ENCODE measurements at places on chromosomes 4 and X.

GRCh38 chrX:138287205-138287877 is 424.2 kb downstream of the FGF13 start:
- no peak for DNase-seq

- DNase-seq = no peak
Observed at GRCh38 chr4:65287071-65287470, 383.2 kb downstream of the EPHA5 start.

DNA sequence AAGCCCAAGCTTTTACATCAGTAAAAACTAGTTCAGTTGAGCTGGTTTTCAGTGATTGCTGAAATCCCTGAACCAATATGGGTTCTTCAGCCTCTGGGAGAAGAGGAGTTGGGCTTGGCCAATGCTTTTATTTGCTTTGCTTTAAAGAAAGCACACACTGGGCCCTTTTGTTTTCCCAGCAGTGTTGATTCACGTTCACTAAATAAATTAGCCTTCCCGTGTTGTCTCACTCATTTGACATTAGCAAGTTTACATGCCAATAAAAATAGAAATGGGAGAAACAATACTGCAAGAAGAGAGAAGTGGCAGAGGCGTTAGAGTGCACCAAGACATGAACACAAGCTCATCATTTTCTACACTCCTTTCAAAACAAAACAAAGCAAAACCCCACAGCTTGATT is 136.2 kb downstream of the SHROOM3 start:
- DNase-seq = peak; percentile 26

- DNase-seq = no peak
Observed at GRCh38 chr4:185730387-185730786, 81.6 kb downstream of the SORBS2 start.

- no peak for DNase-seq
Observed at GRCh38 chr4:52588771-52589591, 70.1 kb downstream of the USP46 start.

DNA sequence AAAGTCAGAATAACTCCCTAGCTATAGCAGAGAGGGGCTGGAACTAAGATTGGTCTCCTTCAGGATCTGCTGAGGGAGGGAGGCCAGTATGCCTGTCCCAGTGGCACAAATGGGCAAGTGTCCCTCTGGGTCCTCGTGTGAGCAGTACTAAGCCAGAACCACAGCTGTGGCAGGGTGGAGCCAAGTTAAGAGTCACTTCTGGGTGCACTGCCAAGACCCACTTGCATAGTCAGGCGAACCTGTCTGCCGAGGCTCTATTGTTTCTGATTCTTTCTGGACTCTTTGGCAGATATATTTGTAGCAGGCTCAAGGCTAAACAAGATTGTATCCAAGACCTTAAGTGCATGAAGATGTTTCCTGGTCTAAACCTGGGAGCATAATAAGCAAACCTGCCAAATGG is 1123.7 kb upstream of the POU3F4 start:
- DNase-seq = no peak

DNA sequence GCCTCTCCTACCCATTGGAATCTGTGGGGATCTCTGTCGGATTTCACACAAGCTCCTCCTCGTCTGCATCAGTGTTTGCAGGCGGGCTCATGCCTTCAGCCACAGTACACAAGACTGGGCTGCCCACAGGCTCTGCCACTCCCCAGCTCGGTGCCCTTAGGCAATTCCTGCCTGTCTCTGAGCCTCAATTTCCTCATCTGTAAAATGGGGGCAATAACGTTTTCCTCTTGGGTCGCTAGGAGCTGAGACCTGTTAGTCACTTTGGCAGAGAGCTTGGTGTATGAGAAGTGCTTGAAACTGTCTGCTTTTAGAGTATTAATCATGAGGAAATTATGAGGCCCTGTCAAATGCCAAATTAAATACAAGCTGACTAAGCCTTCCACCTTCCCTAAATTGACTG is 27.6 kb upstream of the MSX1 start:
- no peak for DNase-seq

- no peak for DNase-seq
Observed at GRCh38 chrX:24870143-24870542, 145.6 kb downstream of the ARX start.

DNA sequence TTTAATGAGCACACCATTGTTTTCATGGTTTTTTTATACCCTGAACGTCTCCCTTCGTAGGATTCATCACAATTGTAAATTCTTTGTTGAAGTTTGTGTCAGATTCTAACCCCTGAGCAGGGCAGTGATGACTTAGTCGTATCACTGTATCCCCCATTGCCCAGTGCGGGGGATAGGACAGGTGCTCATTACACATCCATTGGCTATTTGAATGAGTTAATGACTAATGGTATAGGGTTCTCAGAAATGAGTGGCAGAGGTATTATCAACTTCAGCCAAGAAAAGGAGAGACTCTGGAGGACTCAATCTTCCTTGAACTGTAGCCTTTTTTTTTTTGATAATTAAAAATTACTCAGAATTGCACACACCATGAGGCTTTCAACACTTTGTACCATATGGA is 64.6 kb downstream of the SYNPO2 start:
- no peak for DNase-seq

- no peak for DNase-seq
Observed at GRCh38 chr4:10276152-10276551, 159.6 kb upstream of the WDR1 start.

DNA sequence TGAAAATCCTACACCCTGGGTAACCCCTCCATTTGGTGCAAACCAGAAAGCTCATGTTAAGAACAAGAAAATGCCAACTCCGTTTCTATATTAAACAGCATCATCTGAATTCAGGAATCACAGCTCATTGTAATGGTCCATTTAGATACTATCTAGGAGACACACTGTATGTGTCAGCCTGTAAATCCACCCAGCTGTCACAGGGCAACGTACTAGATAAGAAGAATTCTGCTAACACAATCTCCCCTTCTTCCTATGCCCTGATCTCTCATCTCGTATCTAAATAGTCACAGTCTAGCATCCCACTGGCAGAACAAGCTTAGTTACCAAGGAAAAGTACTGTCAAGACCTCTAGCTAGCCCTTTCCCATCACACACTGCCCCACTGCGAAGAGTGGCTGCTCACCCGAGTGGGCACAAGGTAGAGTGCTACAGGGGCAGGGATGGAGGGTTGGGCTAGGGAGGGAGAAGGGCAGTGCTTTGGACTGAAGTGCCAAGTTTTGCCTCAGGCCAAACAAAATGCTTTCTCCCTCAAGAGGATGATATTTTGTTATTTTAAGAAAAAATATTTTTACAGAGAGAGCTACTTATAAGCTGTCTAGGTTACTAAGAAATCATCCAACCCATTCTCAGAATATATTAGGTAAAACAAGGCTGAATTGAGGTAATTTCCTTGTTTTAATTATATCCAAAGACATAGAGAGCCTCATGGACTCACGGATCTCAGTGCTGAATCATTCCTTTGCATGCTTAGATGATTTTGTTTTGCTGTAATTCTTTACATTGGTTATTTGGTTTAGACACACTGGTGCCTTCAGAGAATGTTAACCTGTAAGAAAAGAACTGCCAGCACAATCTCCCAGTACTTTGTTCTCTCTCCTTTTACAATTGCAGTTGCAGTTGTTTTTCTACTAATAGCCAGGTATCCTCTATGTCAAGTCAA is 196.6 kb downstream of the PRDM5 start:
- DNase-seq = no peak

- no peak for DNase-seq
Observed at GRCh38 chr4:139374251-139374650, 72.0 kb upstream of the NDUFC1 start.

DNA sequence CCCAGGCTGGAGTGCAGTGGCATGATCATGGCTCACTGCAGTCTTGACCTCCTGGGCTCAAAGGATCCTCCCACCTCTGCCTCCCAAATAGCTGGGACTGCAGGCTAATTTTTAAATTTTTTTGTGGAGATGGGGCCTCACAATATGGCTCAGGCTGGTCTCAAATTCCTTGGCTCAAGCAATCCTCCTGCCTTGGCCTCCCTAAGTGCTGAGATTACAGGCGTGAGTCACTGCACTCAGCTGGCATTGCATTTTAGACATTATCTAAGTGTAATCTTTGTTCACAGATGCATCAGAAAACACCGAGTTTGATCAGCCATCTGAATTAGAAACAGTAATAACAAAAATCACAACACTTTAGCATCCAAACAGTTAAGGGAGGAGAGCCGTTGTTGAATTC is 53.4 kb upstream of the CBR4 start:
- no peak for DNase-seq

- DNase-seq = no peak
Observed at GRCh38 chr4:109315341-109315740, 12.9 kb upstream of the COL25A1 start.

DNA sequence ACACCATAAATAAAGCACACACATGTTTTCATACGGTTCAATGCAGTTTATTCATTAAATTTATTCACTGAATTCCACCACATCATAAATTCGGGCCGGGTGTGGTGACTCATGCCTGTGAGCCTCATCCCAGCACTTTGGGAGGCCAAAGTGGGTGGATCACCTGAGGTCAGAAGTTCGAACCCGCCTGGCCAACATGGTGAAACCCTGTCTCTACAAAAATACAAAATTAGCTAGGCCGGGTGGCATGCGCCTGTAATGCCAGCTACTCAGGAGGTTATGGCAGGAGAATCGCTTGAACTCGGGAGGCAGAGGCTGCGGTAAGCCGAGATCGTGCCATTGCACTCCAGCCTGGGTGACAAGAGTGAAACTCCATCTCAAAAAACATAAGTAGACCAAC is 131.6 kb downstream of the PDS5A start:
- no peak for DNase-seq

- DNase-seq = no peak
Observed at GRCh38 chr4:111839141-111839540, 306.1 kb upstream of the FAM241A start.

DNA sequence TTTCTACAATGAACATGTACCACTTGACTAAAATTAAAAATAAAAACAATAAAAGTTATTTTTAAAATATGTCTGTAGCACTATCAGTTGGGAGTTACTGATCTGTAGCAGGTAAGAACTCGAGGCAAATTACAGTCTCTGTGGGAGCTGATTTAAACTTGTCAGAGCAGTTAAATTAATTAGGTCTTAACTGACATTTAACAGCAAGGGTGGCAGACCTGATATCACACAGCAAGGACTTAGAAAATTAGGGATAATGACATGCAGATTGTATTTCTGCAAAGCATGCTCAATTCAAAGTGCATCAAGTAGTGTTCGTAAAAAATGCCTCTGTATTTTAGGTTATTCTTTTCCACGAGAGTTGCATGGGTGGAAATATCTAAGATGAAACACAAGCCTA is 208.9 kb downstream of the SPATA18 start:
- DNase-seq = no peak

GRCh38 chr4:168269896-168270295 is 48.7 kb downstream of the DDX60 start:
- DNase-seq = peak; percentile 3

GRCh38 chrX:257681-258289 is 23.4 kb upstream of the PLCXD1 start:
- no peak for DNase-seq

- no peak for DNase-seq
Observed at GRCh38 chr4:154595807-154596206, 5.3 kb upstream of the FGA start.

DNA sequence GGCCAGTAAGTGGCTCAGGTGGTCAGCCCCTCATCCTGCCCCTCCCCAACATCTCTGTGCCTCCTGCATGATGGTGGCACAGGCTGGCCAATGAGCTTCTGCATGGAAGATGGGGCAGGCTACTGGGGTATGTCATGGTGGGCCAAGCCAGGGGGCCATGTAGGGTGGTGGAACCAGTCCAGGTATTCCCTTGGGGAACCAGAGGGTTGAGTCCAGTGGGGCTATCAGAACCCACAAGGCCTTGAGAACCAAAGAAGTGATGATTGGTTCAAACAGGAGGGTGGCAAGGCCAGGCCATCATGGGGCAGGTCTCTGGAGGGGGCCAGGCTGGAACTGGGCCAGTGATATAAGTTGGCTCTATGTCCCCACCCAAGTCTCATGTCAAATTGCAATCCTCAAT is 18.8 kb upstream of the PPP2R2C start:
- DNase-seq = no peak

- no peak for DNase-seq
Observed at GRCh38 chr4:47049347-47049746, 18.0 kb downstream of the GABRB1 start.

- DNase-seq = no peak
Observed at GRCh38 chr4:188299161-188299560, 159.9 kb downstream of the TRIML1 start.

DNA sequence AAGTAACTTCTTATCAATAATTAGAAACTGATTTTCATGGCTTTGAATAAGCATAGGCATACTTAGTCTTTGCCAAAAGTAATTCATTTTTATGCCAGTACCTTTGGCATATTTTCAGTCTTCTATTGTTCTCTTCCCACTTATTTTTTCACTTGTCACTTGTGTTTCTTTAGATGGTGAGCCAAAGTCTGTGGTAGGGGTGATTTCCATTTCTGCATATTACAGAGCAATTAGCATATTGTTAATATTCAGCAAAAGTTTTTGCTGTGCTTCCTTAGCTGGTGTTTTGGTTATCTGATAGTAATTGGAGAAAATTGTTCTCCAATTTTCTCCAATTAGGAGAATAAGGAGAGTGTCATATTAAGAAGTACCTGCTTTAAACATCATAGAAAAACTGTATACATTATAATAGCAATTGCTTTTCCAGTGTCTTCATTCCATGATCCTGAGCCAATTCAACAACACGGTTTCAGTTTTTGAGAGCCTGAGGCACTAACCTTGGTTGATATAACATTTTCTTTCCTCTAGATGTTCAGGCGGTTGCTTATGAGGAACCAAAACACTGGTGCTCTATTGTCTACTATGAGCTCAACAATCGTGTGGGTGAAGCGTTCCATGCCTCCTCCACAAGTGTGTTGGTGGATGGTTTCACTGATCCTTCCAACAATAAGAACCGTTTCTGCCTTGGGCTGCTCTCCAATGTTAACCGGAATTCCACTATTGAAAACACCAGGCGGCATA is 64.7 kb downstream of the SMAD1 start:
- DNase-seq = no peak

All from NCI-H1092 treated with DMSO at 0.1 percent for 48 hours (cell line).